A172 (cell line): ENCODE measurements at places on chromosomes 13 and 19. TPM values are rescaled to one million over a fixed set of nuclear protein-coding genes. Genes with fewer than 3 reads are reported as not detected.

Gene DPF1
- 6.4 and 19.2 TPM in 2 replicates for total RNA-seq

GRCh38 chr13:99935772-99936171, 35.8 kb downstream of the ZIC5 start:
- no peak for DNase-seq

Gene FOXA3
- not detected in 2 replicates for total RNA-seq

DNA sequence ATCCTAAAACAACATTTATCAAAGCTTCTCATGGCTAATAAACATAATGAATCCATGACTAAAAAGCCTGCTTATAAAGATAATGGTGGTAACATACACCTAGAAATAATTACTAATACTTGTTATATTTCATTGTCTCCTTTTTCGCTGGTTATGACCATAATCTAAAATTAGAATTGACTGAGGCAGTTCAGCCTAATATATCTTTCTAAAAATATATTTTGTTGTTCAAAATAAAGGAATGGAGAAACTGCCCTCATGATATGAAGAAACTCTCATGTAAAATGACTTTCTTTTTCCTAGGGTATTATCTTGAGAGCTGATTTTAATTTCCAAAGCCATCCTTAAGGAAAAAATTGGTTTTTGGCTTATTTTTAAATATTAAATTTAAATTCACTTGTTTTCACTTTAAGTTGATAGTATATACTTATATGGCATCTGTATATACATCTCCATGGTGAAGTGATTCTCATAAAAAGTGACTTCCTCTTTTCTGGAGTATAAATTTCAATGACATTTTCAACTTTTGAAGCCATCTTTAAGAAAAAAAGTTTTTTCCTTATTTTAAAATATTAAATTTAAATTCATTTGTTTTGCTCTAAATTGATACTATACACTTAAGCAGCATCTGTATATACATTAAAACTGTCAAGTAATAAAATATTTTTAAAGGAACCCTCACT, 204.6 kb downstream of the VWA8 start:
- DNase-seq, result no peak

GRCh38 chr13:85586422-85586831, 212.8 kb downstream of the SLITRK6 start:
- peak; percentile 96 for DNase-seq

Gene CFD
- total RNA-seq, result 14.4 and 16.2 TPM in 2 replicates
